ENCODE measurements at places on chromosomes 6 and 20.

DNA sequence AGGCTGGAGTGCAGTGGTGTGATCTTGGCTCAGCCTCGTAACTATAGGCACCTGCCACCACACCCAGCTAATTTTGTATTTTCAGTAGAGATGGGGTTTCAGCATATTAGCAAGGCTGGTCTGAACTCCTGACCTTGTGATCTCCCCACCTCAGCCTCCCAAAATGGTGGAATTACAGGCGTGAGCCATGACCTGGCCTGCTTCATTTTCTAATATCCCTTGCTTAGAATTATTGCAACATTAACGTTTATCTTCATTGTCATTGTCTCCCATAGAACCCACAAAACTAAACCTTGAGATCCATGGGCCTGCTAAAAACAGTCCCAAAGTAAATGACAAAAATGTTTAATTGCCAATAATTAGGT, 6.1 kb downstream of the EEF1A1 start:
- DNase-seq: no peak

DNA sequence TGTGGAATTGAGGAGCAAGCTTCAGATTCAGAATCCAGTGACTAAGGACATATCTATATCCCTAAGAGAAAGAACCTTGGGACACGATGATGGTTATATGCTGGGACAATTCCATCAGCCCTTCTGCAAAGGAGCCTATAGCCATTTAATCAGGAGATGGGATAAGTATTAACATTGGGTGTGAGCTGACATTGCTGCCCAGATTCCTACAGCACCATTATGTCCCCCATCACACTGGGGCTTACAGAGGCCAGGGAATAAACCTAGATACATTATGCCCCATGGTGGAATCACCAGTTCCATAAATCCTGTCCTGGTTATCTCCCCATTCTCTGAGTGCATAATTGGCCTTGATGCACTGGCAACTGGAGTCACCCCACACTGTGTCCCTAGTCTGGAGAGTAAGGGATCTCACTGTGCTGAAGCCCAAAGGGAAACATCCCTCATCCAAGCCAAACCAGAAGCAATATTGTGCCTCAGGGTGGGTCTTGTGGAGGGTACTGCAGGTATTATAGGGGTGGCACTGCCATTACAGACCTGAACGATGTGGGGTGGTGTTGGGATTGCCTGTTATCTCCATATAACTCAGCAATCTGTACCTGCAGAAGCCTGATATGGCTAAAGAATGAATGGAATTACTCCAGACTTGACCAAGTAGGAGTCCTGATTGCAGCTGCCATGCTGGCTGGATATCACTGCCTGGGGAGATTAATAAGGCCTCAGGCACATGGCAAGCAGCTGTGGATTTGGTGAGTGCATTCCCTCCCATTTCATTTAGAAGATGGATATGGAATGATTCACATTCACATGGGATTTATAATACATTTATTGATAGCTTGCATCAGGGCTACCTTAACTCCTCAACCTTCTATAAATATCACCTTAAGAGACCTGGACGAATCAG, 5.0 kb downstream of the HLA-A start:
- DNase-seq: no peak

GRCh38 chr20:14992961-14993360, 655.5 kb upstream of the FLRT3 start:
- no peak for DNase-seq

- DNase-seq: no peak
Measured at GRCh38 chr6:118565311-118565960, 17.3 kb downstream of the PLN start.
